ENCODE measurements at places on chromosomes 12 and 14.

DNA sequence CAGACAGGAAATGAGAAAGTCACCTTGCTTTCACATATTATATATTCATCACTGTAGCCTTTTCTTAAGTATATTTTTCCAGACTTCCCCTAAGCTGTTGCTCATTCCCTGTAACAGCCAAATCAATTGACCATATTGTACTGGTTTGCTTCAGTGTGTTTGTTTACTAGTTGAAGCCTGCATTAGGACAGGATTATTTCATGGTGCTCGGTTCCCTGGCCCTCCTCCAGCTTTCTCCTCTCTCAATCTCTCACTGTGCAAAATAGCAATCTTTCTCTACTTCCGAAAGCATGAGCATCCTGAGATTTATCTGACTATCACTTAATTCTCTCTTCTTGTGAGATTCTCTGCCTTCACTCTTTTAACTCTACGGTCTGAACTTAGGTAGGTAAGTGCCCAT lies 2.4 kb downstream of the SLC35F4 start:
- no peak for DNase-seq

DNA sequence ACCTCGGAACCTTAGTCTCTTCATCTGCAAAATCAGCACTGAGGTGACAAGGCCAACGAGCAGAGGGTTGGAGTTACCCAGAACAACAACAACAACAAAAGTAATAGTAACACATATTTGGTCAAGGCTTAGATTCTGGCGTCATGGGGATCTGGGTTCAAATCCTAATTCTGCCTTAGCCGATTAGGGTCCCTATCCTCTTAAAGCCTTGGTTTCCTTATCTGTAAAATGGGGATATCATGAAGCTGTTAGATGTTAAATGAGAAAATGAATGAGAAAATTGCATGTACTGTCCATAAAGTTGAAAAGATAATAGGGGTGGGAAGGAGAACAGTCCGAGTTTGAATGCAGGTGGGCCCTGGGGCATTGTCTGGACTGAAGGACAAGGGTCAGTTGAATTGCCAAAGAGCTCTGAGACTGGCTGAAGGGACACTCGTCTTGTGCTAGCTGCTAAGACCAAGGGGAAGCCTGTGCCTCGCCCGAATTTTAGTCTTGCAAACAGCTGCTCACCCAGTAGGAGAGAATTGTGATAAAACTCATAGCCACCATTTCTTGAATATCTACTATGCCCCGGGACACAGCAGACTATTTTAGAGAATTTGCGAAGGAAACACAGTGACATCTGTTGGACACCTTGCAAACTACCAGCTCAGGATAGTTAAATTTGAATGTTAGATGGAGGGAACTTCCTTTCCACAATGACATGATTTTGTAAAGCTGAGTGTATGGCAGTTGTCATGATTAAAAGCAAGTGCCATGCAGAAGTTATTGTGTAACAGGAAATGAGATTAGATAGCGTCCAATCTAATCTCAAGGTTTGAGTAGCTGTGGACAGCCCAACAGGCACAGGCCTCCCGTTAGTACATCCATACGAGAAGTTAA lies 6.8 kb upstream of the HNF1A start:
- DNase-seq, result peak; percentile 27

DNA sequence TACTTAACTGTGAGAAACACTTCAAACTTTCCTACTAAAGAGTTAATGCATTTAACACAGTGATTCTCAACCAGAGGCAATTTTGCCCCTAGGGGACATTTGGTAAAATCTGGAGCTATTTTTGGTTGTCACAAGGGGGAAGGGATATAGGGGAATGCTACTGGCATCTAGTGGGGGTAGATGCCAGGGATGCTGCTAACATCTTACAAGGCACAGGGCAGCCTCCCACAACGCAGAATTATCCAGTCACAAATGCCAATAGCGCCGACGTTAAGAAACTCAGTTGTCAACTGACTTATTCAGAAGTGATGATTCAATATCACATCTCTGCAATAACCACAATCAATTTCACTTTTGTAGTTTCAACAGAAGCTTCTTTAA lies 2.0 kb downstream of the EEA1 start:
- DNase-seq, result peak; percentile 10

- no peak for DNase-seq
Measured at GRCh38 chr12:104809251-104809650, 148.8 kb downstream of the SLC41A2 start.

GRCh38 chr12:124640056-124640455 lies 72.6 kb upstream of the NCOR2 start:
- DNase-seq, result no peak

GRCh38 chr14:89767131-89767530 lies 187.4 kb downstream of the EFCAB11 start:
- no peak for DNase-seq

Data from GM04504 (cell line).